ENCODE measurements at places on chromosomes 5 and 9.

GRCh38 chr5:139708434-139708861, 60.3 kb downstream of the CXXC5 start:
- peak; percentile 60 for DNase-seq

DNA sequence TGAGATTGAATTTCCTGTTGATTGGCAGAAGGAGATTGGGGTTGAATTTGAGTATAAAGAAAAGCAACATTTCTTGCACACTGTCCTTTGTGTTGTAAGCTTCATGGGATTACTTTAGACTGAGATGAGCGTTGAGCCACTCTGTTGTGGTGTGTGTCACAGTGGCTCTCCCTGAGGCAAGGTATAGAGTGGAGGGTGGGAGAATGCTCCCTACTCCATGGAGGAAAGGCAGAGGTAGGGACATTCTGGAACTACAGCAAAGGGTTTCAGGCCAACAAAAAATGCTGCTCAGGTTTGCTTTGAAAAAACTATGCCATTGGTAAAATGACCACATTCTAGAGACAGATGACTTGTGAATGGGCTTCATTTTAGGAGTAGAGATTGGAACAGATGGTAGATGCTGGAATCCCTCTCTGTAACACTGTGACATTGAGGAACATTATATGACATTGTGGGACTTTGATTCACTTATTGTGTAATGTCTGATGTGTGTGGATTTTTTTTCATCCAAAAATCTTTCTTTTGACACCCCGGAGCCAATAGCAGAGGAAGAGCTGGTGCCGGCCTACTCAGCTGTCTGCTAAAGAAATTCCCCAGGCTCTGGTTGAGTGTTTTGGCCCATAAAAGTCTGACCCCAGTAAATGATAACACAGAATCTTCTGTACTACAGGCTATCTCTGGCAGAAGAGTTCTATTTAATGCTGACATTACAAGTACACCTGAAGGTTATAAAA, 6.2 kb upstream of the CEP120 start:
- DNase-seq, result no peak

GRCh38 chr5:181261320-181262049, 542 bp upstream of the TRIM52 start:
- DNase-seq, result no peak

DNA sequence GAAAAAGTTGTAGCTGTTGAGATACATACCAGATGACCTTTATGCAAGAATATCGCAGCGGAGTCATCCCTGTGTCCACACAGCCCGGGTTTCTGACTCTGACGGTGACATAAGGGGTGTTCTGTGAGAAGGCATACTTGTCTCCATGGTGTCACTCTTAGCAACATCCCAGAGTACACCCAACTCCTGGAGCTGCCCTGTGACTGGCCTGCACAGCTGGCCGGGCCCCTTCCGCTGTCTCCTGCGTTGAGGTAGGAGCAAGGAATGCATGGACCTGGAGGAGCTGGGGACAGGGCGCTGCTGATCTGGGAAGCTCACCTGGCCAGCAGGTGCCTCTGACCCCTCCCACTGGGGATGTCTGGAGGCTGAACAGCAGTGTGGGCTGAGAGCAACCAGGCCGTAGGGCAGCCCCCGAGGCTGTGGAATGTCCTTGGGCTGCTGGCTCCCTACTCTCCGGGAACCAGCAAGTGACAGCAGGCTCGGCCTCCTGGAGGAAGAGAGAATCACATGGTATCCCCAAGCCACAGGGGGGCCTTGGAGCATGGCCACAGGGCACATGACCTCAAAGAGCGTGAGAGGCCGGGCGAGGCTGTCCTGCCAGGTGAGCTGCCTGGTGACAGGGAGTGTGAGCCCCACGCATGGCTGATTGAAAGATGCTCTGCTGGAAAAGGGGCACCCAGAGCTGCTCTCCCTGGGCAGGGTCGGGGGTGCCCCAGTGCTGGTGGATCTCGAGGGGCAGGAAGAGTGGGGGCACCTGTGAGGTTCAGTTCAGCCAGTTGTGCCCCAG, 113.4 kb downstream of the MRPL36 start:
- no peak for DNase-seq

DNA sequence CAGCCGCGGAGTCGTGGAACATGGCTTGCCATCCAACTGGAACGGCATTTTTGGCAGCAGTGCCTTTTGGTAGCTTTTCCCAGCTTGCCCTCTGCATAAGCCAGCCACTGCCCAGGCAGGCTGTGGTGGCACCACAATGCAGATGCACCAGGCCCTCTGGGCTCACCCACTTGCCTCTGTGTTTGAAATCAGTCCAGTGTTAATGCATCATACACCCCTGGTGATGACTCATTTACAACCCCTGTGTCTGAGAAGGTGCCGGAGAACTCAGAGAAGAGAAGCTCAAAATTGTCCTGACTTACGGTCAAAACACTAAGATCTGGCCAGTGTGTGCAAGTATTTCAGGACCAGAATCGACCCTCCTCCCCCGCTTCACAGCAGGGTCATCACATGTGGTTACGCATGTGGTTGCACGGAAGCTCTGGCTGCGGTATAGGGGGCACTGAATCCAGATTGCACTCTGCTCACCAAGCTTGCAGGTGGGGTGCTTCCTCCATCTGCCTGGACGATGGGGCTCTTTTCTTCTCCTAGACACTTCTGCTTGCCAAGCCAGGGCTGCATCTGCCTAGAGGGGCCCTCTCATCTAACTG, 66.5 kb upstream of the SMIM15 start:
- no peak for DNase-seq

DNA sequence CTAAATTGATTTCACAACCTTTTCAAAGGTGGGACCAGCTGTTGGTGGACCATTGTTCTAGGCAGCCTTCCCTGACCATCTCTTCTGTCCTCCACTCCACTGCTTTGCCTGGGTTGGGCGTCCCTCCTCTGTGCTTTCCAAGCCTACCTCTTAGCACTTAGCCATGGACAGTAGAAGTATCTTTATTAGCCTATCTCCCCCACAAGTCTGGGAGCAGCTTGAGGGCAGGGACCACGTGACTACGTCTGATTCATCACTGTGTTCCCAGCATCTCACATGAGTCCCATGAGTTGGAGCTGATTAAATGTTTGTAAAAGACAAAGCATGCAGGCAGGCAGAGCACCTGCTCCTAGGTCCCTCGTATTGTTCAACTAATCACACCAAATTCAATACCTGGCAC, 20.9 kb downstream of the MORN5 start:
- no peak for DNase-seq

DNA sequence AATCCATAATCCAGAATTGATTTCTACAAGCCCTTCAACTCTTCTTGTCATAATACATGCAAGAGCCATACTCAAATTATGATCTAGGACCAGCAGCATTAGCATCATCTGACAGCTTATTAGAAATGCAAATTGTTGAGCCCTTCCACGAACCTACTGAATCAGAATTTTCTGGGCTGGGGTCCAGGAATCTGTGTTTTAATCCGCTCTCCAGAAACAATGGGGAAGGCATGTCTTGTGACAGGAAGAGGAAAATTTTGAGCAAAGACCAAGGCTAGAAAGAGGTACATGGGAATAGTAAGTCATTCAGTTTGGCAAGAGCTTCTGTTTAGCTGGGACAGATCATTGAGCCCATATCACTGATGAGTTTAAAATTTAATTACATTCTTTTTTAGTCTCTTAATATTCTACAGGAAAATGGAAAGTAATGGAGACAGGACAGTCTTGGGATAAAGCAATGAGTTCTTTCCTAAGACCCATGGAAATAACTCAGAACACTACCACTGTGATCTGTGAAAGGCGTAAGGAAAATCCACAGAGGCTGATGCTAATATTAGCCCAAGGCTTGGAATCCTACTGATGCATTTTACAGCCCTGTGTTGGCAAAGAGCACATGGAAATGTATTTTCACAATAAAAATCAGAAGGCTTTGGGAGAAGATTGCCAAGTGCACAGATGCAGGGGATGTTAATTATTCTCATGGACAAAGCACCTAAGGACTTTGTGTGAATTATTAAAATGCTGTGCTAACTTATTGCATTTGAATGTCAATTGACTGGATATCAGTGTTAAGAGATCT, 73.7 kb upstream of the STK32A start:
- no peak for DNase-seq

GRCh38 chr9:136944212-136944518, 373 bp downstream of the FBXW5 start:
- peak; percentile 66 for DNase-seq

- peak; percentile 50 for DNase-seq
Observed at GRCh38 chr5:151157426-151158286, at the start of gene ANXA6. Gene ANXA6 (minus strand): TSS chr5:151157779. CDS start chr5:151147901, 9,878 bp downstream.

DNA sequence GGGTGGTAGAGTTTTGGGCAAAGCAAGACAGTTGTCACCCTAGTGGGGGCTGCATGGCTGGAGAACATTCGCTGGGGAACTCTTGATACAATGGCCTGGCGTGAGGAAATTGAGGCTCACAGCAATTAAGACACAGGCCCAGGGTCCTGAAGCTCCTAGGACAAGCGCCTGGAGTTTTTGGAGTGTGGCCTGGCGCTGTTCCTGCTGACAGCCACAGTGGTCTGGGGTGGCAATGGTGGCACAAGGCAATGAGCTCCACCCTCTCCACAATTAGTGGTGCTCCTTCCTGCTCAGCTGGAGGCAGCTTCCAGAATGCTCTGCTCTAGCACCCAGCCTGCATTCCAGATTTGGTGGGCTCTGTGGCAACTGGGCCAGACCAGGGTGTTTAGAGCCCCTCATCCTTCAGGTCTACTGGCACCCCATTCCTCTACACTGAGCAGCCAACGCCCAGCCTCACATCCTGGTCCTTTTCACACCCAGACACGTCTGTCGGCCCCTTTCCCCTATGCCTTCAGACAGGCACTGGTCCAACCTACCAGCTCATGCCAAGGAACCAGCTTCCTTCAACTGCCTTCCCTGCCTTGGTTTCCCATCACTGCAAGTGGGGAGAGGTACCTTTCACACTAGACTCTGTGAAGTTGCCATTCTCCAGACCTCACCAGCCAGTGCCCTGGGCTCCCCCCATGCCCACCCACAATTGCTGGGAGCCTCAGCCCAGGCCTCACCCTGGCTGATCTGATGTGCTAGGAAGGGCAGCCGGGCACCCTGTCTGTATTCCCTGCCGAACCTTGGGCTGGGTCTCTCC, 138.1 kb upstream of the COL5A1 start:
- no peak for DNase-seq

DNA sequence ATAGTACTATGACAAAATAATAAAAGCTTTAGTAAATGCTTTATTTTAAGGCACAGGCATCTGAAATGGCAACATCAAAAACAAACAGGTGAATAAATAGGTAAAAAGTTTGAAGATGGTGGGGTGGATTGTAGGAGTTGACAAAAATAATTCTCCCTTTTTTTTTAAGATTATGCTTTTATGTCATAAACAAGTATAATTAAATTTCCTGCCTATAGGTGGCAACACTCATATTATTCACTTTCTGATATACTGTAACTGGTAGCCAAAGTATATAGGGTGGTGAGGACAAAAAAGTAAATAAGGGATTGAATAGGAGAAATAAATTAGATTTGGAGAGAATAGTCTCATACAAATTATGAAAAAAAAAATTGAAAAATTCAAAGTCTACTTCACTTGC, 120.0 kb upstream of the ACOT12 start:
- no peak for DNase-seq

- no peak for DNase-seq
Observed at GRCh38 chr5:127441799-127442484, 75.5 kb upstream of the PRRC1 start.

DNA sequence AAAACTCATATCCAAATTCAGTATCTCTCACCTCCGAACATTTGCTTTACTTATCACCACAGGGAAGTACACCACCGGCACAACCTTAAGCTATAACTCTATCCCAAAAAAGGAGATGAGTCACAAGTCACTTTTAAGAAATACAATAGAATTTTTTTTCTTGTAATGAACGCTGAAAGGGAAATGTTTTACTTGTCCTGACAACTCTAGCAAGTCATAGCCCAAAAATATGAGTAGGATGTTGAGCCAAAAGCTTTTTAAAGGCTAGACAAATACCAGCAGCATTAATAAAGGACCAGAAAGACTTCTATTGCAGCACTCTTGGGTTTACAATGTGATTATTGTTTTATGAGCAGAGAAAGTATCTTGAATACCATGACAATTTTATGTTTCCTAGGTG, 147.3 kb upstream of the FST start:
- DNase-seq, result no peak

Data from H1 (cell line).